ENCODE measurements at places on chromosomes 2 and 18.

GRCh38 chr2:197777823-197778407 is 7.2 kb downstream of the BOLL start:
- DNase-seq: peak; percentile 22

DNA sequence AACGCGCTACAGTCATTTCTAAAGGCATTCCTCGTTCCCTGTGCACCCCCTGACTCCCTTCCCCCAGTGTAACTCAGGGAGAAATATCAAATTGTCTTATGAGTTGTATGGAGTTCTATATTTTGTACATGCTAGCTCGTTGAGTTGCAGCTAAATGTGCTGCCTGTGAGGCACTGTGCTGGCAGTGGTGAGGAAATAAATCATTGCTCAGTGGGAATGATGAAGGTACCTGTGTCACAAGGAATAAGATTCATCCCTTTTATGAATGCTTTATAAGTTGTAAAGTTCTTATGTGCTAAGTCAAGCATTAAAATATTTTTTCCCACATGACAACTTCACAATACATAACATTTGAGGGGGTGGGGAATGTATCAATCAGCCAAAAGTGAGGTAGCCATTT is 939.6 kb upstream of the CRIM1 start:
- DNase-seq: no peak

DNA sequence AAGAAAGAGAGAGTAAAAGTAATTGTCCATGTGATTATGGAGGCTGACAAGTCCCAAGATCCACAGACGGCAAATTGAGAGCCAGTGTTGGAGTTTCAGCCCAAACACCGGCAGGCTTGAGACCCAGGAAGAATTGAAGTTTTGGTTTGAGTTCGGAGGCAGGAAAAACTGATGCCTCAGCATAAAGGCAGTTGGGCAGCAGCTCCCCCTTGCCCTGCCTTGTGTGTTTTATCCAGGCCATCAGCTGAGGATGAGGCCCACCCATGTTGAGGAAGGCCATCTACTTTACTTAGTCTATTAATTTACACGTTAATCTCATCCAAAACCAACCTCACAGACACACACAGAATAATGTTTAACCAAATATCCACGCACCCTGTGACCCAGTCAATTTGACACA is 64.6 kb upstream of the SERPINE2 start:
- no peak for DNase-seq

GRCh38 chr18:33116376-33116775 is 324.1 kb downstream of the CCDC178 start:
- DNase-seq: no peak

Data from nephron progenitor cell (in vitro differentiated cells).